ENCODE measurements at places on chromosomes 3 and 15.

DNA sequence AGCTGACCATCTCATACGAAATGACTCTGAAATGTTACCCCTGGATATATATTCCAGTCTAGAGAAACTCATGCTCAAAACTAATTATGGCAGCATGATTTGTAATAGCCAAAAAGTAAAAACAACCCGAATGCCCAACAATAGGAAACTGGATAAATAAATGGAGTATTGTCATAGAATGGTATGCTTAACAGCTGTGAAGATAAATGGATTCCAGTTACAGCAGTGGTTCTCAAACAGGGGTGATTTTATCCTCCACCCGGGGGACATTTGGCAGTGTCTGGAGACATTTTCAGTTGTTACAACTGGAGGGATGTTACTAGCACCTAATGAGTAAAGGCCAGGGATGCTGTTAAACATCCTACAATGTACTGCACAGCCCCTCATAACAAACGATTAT is 52.3 kb upstream of the PIAS1 start:
- DNase-seq, result no peak

DNA sequence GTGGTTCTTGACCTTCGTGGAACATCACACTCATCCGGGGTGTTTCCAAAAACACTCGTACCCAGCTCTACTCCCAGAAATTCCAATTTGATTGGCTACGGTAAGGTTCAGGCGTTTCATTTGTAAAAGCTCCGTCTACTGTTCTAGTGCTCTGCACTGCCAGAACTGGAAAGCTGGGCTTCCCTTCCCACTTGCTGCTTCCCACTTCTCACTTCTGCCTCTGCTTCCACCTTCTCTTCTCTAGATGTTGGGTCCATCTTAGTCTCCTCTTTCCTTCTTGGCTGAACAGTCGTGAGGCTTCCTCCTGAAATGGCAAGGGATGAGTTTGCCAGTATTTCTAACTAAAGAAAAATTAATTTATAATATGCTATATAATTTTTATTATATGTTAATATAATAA is 29.8 kb upstream of the RHCG start:
- DNase-seq, result no peak

- peak; percentile 56 for DNase-seq
Measured at GRCh38 chr3:99846477-99847160, 29.0 kb downstream of the CMSS1 start.

- DNase-seq, result peak; percentile 65
Measured at GRCh38 chr15:78993931-78994530, 49.2 kb upstream of the CTSH start.

GRCh38 chr3:197800379-197800778 is 9.3 kb downstream of the LRCH3 start:
- DNase-seq, result peak; percentile 74

DNA sequence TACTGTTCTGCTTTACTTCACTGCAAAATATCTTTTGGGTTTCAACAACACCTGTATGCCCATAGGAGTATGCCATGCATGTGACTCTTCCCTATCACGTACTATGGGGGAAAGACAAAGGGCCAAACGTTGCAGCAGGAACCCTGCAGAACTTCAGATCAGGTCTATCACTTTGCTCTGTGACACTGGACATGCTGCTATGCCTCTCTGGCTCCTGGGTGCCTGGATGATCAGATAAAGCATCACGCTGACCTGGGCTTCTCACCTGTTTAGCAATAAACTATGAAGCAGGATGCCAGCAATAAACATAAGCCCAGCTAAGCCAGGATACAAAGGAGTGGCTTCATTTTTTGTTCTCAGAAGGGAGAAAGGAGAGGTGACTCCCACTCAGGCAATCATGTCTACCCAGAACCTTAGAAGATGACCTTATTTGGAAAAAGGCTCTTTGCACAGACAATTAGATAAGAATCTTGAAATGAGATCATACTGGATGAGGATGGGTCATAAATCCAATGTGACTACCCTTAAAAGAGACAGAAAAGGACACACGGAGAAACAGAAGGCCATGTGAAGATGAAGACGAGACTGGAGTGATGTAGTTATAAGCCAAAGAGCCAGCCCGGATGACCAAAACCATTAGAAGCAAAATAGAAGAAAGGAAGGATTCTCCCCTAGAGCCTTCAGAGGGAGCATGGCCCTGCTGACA is 19.3 kb downstream of the POMGNT2 start:
- no peak for DNase-seq

DNA sequence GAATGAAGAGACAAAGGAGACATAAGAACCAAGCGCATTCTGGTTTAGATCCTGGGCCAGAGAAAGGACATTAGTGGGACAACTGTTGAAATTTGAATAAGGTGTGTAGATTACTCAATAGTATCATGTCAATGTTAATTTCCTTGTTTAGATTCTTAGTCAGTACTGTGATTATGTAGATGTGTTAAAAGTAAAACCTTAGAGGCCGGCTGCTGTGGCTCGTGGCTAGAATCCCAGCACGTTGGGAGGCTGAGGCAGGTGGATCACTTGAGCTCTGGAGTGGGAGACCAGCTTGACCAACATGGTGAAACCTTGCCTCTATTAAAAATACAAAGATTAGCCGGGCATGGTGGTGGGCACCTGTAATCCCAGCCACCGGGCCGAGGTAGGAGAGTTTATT is 26.7 kb downstream of the CYP8B1 start:
- no peak for DNase-seq

DNA sequence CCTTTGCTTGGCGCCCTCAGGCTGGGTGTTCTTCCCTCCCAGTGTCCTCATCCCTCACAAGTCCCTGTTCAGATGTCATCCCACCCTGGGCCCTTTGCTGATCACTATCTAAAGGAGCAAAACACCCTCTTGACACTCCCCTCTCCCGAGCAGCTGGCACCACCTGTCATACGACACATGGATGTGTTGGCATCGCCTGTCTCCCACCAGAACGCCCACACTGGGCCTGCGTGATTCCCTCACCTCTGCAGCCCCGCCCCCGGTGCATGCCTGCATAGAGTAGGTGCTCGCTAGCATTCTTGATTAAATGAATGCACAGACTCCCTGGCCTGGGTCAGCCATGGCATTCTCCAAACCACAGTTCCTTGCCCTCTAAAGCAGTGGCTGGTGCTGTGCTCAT is 75.8 kb downstream of the DNAJB8 start:
- no peak for DNase-seq

- DNase-seq, result no peak
Measured at GRCh38 chr3:59531066-59531745, 481.4 kb upstream of the CFAP20DC start.

DNA sequence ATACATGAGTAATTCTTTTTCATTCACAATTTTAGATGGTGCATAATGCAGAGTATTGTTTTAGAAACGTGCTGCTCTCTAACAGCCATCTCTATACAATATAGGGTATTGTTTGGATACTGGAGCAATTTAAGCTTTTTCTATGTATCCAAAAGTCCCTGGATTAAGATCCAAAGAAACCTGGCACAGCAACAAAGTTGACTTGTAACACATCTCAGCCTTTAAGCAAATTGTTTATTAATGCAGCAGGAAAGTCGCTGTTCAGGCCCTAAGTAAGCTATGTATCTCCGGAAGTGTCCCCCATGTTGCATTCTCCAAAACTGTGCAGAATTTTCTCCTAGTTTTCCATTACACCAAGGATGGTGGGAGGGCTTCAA is 7.3 kb downstream of the VGLL4 start:
- DNase-seq, result no peak

DNA sequence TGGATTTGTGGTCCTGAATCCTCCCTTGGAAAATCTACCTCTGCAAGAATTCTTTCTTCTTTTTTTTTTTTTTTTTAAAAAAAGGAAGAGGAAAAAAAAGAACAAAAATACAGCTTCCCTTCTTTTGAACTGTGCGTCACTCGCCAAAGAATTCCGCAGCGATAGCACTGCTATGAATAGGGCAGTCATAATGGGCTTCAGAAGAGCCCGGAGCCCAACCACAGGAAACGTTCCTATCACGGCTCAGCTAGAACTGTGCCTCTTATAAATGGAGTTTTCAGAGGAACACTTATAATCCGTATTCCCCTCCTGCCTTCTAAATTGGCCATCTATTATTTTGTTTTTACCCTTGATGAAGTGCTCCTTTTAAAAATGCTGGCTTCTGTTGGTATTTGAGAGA is 227.7 kb downstream of the ADAMTS17 start:
- peak; percentile 97 for DNase-seq

- no peak for DNase-seq
Measured at GRCh38 chr3:118984699-118985098, 49.9 kb downstream of the IGSF11 start.

- no peak for DNase-seq
Measured at GRCh38 chr15:92044203-92044909, 190.8 kb downstream of the SLCO3A1 start.

DNA sequence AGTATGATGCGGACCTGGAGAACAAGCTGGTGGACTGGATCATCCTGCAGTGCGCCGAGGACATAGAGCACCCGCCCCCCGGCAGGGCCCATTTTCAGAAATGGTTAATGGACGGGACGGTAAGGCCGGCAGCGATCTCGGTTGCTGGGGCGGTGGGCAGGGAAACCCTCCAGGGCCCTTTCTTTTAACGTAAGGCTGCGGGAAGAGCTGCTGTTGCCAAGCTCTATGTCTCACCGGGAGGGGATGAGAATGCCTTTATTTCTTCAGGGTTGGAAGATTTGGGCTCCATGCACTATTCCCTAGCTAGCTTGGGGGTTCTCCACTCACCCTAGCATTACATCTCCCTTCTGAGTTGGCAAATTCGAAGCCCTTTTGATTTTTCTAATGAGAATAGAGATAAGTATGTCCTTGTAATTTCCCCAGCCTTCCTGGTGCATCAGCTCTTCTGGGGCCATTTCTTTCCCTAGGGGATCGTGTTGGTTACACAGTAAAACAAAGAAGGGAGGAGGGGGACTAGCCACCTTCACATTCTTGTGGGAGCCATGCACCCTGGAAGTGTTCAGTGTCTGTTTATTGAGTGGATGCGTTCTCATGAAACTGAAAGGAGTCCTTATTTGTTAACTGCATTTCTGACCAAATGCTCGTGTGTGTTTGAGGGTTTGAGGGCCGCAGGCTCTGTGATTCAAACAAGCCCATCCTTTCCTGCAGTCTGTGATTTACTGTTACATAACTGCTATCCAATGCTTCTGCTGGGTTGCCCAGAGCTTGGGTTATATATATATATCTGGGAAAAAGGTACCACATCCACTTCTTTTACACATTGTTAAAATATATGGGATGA is 982 bp downstream of the TAGLN3 start:
- DNase-seq, result peak; percentile 62

- no peak for DNase-seq
Measured at GRCh38 chr15:74937272-74937589, 642 bp downstream of the COX5A start.

GRCh38 chr3:52453496-52454249 is at the start of gene TNNC1:
TSS of gene TNNC1 (minus strand) at chr3:52454041. CDS start at chr3:52454015, 26 bp downstream.
- peak; percentile 76 for DNase-seq

- no peak for DNase-seq
Measured at GRCh38 chr3:20072422-20072821, 32.2 kb downstream of the KAT2B start.

- no peak for DNase-seq
Measured at GRCh38 chr3:101940521-101941317, 91.4 kb downstream of the NFKBIZ start.

DNA sequence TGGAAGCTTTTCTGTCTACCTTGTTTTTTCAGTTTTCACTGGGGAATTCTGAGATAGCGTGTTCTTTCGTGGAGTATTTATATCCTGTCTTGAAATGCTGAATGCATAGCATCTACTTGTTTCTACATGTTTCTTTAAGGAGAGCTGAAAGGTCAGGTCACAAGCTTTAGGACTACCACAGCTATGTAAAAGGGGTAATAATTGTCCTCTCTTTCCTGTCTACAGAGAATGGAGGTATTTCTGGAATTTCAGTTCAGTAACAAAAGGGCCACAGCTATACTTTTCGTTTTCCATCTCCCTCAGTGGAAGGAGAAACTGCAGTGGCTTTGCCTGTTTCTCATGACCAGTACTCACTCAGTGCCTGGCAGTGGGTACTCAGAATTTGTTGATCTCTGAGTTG is 4.7 kb downstream of the INAFM2 start:
- peak; percentile 70 for DNase-seq

DNA sequence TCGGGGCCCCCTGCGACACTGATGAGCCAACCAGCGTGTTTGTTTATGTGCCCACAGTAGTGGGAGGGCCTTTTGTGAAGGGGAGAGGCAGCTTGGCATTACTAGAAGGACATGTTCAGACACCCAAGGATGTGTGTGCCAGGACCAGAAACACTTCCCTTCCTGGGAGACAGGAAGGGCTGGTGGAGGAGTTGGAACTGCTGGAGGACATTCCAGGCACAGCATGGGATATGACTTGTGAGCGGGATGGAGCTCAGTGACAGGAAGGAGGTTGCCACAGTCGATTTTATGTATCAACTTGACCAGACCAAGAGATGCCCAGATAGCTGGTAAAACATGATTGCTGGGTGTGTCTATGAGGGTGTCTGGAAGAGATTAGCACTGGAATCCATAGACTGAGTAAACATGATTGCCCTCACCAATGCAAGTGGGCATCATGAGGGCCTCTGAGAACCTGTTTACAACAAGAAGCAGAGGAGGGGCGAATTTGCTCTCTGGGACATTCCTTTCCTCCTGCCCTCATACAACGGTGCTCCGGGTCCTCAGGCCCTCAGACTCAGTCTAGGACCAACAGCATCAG is 106.4 kb upstream of the TLE3 start:
- no peak for DNase-seq

- DNase-seq, result no peak
Measured at GRCh38 chr3:98240131-98240530, 23.9 kb upstream of the OR5H6 start.

- peak; percentile 79 for DNase-seq
Measured at GRCh38 chr3:38645076-38645475, 4.4 kb downstream of the SCN5A start.

DNA sequence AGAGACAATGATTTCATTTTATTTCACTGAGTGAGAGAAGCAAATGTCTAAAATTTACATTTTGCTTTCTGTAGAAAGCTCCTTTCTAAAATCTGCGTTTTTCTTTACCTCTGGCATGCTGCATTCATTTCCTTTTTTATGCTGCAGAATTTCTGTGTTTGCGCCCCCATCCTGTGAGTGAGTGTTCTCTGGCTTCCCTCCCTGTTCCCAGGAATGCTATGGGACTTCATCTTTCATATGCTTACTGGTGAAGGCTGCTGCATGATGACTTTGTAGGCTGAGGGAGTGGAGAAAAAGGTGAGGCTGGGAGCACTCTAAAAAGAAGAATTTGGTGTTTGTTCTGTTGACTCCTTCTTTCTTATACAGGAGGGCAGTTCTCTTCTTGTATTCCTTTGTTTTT is 7.7 kb upstream of the TMC3 start:
- no peak for DNase-seq

- no peak for DNase-seq
Measured at GRCh38 chr3:115402651-115403050, 220.7 kb upstream of the GAP43 start.

DNA sequence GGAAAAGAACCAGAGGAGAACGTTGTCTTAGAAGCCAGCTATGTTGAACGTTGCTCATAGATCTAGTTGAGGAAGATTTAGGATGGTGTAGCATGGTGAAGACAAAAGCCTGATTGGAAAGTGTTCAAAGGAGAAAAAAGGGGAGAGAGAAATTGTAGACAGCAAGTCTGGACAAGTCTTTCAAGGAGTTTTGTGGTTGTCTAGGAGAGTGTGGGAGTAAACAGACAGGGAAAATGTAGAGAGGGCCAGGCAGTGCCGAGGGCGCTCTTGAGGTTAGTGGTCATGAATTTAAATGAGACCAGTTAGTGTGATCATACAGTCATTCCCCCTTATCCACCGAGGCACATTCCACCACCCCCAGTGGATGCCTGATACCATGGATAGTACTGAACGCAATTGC is 167.5 kb upstream of the IL12A start:
- peak; percentile 27 for DNase-seq

GRCh38 chr3:131750256-131750655 is 247.5 kb upstream of the MRPL3 start:
- no peak for DNase-seq

All from osteoblast (primary cell).